ENCODE measurements at places on chromosomes 1 and 21.

- no peak for DNase-seq
Observed at GRCh38 chr21:33022828-33023573, 2.7 kb upstream of the OLIG2 start.

GRCh38 chr1:169129109-169129784, 22.8 kb downstream of the ATP1B1 start:
- DNase-seq = no peak

- peak; percentile 81 for DNase-seq
Observed at GRCh38 chr1:113835686-113836290, 23.5 kb upstream of the RSBN1 start.

GRCh38 chr1:1165900-1166421, 7.7 kb upstream of the TTLL10 start:
- DNase-seq = no peak

DNA sequence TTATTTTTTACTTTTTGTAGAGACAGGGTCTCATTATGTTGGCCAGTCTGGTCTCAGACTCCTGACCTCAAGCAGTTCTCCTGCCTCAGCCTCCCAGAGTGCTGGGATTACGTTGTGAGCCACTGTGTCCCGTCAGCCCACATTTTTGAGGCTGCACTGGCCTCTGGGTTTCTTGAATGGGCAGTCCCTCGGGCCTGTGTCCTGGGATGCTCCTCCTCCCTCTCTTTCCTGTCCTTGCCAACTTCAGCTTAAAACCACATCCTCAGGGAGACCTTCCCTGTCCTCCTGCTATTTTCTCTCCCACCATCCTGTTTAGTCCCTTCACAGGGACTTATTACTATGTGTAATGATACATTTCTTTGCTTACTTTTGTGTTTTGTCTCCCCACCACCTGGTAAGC, 31.4 kb upstream of the LYST start:
- no peak for DNase-seq

DNA sequence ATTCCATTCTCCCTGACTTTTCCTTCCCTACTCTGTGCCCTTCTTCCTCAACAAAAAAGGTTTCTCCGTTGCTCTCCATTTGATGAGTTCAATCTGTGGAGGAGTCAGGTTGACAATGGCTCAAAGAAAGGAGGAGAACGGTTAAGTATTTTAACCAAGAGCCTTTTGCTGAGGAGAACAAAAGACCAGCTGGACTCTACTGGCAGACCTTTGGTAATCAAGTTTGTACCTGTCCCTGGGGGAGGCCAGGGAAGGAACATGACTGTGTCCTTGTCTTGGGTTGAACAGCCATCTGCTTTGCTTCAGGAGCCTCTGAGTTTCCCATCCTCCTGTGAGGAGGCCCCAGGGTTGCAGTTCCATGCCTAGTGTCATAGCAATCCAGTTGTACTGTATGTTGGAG, 29.9 kb downstream of the TTF2 start:
- no peak for DNase-seq

DNA sequence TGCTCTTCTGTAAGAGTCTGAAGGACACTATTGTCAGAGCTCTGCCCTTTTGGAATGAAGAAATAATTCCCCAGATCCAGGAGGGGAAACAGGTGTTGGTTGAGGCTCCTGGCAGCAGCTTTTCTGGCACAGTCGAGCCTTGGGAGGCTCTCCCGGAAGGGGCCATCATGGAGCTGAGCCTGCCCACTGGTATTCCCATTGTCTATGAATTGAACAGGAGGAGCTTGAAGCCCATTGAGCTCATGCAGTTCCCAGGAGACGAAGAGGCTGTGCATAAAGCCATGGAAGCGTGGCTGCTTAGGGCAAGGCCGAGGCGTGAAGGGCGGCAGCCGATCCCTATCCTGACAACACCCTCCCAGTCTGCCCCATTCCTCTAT, 26.6 kb downstream of the UBE4B start:
- no peak for DNase-seq

DNA sequence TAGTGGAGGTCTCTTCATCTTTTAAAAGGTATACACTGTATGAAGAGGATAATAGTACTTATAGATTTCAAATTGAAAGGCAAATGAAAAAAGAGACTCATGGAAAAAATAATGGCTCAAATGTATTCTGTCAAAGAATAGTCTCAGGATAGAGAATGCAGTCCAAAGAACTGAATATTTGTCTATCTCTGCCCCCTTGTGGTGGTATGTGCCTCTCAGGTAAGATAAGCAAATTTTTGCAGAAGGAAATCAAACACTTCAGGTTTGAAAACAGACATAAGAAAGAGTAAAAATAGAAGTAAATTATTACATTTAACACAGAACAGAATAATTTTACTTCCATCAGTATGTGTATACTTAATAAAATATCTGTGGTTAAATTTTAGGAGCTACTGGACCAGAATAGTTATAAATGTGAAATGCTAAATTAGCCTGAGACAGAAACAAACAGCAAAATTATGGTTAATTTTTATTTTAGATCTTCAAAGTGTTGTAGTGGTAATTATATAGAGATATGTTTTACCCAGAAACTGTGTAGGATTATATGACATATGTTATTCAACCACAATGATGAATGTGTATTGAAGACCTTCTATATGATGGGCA, 164.4 kb upstream of the PALMD start:
- DNase-seq = peak; percentile 77

- DNase-seq = peak; percentile 48
Observed at GRCh38 chr1:177287994-177288393, 117.2 kb downstream of the BRINP2 start.

DNA sequence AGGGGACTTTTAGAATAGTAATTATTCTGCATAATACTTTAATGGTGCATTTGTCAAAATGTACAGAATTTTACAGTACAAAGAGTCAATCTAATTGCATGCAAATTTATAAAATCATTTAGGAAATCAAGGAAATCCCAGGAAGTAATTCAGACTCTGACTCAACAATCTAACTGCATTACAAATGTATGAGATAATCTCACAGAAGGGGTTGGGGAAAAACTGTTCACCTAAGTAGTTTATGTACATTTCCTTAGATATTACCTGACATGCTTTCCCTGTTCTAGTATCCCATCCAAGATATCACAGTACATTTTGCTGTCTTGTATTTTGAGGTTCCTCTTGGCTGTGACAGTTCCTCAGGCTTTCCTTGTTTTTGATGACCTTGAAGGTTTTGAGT, 4.7 kb downstream of the CRB1 start:
- DNase-seq = no peak

DNA sequence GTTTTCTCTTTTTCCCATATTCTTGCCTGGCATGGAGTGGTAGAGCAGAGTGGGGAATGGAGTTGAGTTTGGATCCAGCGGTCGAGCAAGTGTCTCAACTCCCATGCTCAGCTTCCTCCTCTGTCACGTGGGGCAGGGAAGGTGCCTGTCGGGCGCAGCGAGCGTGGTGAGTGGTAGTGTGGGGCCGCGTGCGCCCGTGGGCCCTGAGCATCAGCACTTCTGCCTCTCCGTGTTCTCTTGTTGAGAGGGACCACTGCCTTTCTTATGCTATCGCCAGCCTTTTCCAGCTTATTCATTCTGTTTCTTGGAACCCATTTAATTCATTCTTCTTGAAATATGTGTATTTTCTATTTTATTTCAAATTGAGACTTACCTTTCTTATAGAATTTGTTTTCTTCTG, 65.1 kb downstream of the ADARB1 start:
- DNase-seq = no peak

DNA sequence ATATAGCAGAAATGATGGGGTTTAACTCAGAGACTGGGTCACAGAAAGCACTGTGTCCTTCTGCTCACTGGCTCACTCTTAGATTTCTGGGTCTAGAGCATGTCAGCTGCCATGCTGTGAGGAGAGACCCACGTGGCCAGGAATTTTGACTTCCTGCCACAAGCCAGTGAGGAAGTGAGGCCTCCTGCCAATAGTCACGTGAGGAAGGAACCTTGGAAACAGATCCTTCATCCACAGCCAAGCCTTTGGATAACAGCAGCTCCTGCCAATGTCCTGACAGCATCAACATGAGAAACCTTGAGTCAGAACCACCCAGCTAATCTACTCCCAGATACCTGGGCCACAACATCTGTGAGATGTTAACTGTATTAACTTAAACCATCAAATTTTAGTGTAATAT, 114.5 kb upstream of the PLPPR5 start:
- DNase-seq = peak; percentile 78

DNA sequence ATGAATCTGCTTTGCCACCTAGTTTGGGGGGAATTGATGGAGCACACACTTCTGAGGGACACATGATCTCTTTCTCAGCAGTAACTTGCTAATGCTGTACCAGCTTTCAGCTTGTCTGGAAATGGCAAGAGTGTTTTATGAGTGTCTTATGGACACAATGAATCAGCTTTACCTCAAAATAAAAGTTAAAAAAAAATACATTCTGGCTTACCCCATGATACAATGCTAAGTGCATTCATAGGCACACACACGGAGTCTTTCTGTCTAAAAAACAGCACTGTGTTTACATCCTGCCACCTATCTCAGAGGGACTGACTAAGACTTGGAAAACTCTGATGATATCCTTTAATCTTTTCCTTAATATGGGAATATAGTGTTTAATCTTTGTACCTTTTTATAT, 455.5 kb upstream of the ADAMTS5 start:
- peak; percentile 47 for DNase-seq

DNA sequence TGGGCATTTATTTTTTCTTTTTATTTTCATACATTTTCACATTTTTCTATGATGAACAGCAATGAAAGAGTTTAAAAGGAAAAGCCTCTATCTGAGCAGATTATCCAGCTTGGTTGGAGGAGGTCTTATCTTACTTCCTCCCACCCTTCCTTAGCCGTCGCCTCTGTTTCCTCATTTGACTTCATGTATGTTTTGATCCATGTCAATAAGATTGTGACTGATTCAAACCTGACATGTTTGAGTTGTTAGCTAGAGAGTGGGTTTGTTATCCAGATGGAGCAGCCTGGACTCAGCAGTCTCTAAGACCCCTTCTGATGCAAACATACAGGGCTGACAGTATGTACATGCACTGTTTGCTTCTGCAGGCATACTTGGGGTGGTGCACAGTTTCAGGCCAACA, 31.2 kb downstream of the MACO1 start:
- no peak for DNase-seq

DNA sequence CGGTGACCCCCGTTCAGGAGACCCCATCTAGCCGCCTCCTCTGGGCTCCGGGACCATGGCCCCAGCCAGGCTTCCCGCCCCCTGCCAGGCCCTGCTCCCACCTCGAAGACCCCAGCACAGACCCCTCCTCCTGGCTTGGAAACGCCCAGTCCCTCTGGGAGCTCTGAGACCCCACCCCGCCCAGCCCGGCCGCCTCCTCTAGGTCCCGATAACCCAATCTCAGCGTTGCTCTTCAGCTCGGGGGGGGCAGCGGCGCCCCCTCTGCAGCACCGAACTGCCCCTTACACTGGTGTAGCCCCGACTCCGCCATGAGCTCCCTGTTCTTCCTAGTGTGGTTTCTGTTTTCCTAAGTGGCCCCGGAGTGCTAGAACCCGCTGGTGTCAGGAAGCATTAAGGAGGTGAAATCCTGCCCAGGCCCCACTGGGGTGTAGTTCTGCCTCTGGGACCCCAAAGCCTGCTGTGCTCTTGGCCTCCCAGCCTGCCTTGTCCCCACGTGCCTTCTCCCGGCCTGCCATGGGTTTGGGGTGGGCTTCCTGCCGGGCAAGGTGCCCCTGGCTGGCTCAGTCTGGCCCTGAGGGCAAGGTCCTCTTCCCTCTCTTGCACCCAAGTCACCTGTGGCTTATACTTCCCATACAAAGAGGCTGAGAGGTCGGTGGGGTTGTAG, 10.7 kb upstream of the MMEL1 start:
- no peak for DNase-seq

DNA sequence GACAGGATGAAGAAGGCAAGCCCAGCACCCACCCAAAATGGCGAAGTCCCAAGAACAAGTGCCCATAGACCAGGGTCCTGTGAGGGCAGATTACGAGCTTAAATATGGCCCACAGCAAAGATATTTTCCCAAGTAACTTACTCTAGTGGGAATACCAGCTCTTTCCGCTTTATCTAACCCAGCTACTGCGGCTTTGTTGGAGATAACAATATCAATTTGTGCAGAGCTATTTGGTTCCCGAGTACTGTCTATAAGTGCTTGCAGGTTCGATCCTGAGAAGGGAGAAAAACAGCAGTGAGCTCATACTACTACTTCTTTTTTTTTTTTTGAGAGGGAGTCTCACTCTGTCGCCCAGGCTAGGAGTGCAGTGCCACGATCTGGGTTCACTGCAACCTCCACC, 14.3 kb upstream of the DNAJC28 start:
- no peak for DNase-seq

GRCh38 chr21:35254006-35254764, 205.1 kb upstream of the RUNX1 start:
- peak; percentile 97 for DNase-seq

GRCh38 chr1:29382851-29383745, 146.8 kb downstream of the PTPRU start:
- no peak for DNase-seq

DNA sequence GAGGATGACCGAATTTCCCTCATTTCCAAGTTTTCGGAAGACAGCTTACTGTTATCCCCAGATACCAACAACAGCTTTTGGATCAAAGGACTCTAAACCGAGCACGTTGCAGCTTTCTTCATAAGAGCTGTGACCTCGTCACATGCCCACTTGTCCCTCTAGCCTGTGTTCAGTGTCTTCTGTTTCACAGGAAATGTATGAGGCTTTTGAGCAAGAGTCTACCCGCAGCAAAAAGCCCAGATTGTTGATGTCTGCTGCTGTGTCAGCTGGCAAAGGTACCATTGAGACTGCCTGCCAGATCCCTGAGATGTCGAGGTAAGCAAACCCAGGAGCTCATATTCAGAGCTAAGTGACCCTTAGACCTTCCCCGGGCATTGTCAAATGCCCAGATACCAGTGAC, 24.1 kb downstream of the CHI3L2 start:
- DNase-seq = no peak

DNA sequence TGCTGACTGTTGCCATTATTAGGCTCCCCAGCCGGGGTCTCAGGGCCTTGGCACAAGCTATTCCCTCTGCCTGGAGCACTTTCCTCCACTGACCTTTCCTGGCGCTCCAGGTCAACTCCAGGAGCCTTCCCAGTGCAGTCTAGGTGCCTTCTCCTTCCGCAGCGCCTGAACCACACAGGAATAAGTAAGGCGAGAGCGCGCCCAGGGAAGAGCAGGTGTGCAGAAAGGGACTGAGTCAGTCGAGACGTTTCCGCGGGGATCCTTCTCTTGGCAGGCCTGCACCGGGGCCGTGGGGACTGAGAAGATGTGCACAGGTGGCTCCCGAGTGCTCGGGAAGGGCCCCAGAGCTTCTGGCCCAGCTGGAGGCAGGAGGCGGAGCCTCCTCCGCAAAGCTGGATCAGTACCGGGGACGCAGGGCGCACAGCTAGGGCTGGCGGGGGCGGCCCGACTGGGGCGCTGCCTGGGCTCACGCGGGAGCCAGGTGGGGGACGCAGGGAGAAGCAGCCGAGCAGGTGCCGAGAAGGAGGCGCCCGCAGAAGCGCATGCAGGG, 765 bp upstream of the BMP8A start:
- no peak for DNase-seq

DNA sequence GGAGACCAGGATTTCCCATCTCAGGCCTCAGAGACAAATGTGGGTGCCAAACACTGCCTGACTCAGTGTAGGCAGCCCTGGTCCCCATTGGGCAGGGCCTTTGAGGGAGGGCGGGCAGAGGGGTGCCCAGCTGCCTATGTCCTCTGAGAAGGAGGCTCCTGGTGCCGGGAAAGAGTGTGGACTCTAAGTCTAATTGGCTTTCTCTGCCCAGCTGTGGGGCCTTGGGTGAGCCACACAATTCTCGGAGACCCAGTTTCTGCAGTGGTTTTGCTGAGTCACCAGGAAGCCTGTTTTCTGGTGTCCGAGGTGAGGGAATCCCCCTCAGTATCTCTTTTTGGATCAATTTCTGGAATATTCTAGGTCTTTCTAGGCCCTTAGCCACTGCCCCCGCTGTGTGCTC, 35.3 kb upstream of the ACTL8 start:
- DNase-seq = peak; percentile 1
